ENCODE measurements at places on chromosomes 3 and 15.

DNA sequence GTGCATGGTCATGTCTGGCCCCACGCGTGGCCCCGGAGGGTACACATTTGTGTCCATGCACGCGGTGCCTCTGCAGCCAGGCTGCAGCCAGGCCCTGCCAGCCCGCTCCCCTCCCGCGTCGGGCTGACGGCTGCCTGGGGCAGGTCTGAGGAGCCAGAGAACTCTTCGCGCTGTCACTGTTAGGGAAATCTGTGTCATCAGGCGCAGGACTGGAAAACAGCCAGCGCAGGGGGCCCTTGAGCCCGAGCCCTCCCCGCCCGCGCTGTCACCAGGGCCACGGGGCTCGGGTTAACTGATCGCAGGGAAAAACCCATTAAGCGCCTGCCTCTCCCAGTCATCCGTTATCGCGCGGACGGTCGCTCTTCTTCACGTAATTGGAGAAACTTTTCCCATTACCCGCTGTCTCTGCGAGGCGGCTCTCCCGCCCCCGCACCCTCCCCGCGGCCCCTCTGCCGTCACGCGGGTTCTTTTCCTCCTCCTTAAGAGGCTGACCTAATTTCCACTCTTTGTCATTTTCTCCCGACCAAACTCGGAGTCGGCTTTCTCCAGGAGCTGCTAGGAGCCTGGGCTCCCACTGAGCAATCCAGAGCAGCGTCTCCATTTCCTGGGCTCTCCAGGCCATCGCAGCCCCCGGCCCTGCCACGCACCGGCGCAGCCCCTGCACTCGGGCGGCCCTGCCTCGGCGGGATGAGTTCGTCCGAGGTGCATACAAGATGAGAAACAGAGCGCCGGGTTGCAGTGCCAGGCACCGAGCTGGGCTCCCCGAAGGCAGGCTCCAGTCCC is 57.5 kb upstream of the PRR23E start:
- no peak for DNase-seq

GRCh38 chr3:148369381-148369780 is 328.3 kb upstream of the AGTR1 start:
- DNase-seq, result no peak

DNA sequence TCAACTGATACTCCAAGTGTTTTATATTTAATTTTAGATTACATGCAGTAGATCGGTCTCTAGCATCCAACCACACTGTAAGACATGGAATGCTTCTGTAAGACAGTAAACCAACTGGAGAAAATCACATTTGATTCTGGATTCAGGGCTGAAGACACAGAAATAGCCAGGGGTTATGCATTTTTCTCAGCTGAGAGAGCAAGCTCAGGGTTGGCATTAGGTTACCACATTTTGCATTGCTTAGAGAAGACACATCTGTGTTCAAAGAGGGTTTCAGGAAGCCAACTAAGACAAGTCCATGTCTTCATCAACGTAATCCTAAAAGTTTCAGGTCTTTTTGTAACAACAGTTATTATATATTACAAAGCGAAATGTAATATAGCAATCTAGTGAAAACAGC is 27.7 kb upstream of the UNC13C start:
- no peak for DNase-seq

DNA sequence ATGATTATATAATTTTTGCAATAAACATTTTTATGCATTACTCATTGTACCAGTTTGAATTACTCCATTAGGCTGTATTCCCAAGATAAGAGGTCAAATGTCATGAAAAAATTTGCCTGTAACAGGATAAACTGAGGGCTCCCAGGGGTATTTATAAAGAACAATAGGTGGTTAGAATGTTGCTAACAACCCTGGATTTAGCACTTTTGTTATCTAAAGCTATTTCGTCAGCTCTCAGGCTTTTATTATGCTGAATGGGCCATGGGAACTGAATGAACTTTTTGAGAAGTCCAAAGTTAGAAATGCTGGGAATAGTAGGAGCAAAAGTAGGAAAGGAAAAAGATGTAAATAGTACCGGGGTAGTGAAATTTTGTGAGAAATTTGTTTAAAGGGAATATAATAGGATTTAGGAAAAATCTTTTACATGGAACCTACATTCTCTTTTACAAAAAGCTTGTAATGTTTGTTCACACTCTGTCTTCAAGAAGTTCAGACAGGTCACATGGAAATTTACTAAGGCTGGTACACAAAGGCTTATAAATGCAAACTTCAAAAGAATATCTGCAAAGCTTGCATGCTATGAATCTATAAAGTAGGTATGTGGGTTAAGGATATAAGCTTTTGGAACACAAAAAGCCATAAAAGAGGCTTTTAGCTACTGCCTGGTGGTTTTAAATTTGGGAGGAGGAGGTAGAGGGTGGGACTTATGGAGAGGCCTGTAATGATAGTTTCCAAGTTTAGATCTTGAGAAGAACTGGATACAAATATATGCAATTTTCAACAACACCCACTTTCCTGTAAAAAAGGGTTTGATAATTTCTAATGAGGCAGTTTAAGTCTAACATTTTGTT is 445.8 kb upstream of the NAALADL2 start:
- DNase-seq, result no peak

All from HCEC 1CT (cell line).